Fibroblast of the aortic adventitia (primary cell): ENCODE measurements at places on chromosomes 1 and 21. TPM values are rescaled to one million over a fixed set of nuclear protein-coding genes. Genes with fewer than 3 reads are reported as not detected.

C1orf115 gene
- total RNA-seq, result 0.09 TPM in 1 of 2 replicates, not detected in the other

RGS7 gene
- total RNA-seq, result 0.63 TPM in 1 of 2 replicates, not detected in the other

ZNF692 gene
- total RNA-seq, result 8.9 and 9.6 TPM in 2 replicates

OPRD1 gene
- total RNA-seq, result not detected in 2 replicates

LYPD8 gene
- 0.27 TPM in 1 of 2 replicates, not detected in the other for total RNA-seq

IL22RA1 gene
- 0.09 TPM in 1 of 2 replicates, not detected in the other for total RNA-seq

MUTYH gene
- 7.7 and 16.8 TPM in 2 replicates for total RNA-seq

ARHGEF10L gene
- 13.6 and 23.9 TPM in 2 replicates for total RNA-seq

FCMR gene
- total RNA-seq, result not detected in 2 replicates

ARTN gene
- not detected in 2 replicates for total RNA-seq

FAM76A gene
- total RNA-seq, result 15.6 and 21.1 TPM in 2 replicates

PTPN7 gene
- not detected in 2 replicates for total RNA-seq

TTC22 gene
- total RNA-seq, result under 0.01 TPM in 1 of 2 replicates, not detected in the other

CYYR1 gene
- 0.09 TPM in 1 of 2 replicates, not detected in the other for total RNA-seq

ERG gene
- 6.9 and 9.9 TPM in 2 replicates for total RNA-seq

RNF186 gene
- total RNA-seq, result not detected in 2 replicates

PTGER3 gene
- 1.5 and 11.7 TPM in 2 replicates for total RNA-seq

PROX1 gene
- 0.36 TPM in 1 of 2 replicates, not detected in the other for total RNA-seq

IVNS1ABP gene
- total RNA-seq, result 41.0 and 49.3 TPM in 2 replicates

TSPEAR gene
- total RNA-seq, result 0.08 TPM in 1 of 2 replicates, not detected in the other

TMPRSS15 gene
- 0.18 TPM in 1 of 2 replicates, not detected in the other for total RNA-seq

TTC24 gene
- not detected in 2 replicates for total RNA-seq

LEFTY1 gene
- total RNA-seq, result not detected in 2 replicates

DIPK1A gene
- 17.1 and 19.0 TPM in 2 replicates for total RNA-seq

ANKRD45 gene
- total RNA-seq, result 0.09 and 0.82 TPM in 2 replicates

TP73 gene
- total RNA-seq, result 0.18 TPM in 1 of 2 replicates, not detected in the other

INKA2 gene
- 0.27 TPM in 1 of 2 replicates, not detected in the other for total RNA-seq

CCDC27 gene
- not detected in 2 replicates for total RNA-seq

SELENBP1 gene
- 26.8 and 70.5 TPM in 2 replicates for total RNA-seq

CLEC20A gene
- total RNA-seq, result not detected in 2 replicates

GPR25 gene
- not detected in 2 replicates for total RNA-seq

CRNN gene
- not detected in 2 replicates for total RNA-seq

CTSS gene
- 2.3 and 31.6 TPM in 2 replicates for total RNA-seq

PAX7 gene
- not detected in 2 replicates for total RNA-seq
